AG09309 (cell line): ENCODE measurements at places on chromosomes 1 and 21.

DNA sequence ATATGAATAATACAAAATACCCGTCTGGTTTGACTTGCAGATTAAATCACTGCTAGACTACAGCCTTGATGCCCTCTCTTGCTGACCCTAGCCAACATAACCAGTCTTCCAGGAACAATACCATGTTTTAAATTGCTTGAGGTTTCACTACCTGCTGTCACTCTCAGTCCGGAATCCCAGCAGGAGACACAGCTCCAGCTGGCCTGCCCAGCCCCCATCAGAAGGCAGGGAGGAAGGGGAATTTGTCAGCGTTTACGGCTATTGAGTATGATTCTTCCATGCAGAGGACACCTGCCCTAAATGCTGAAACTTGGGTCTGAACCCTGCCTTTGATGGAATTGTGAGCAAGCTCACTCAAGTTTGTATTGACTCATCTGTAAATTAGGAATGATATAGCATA, 33.0 kb downstream of the ZNF496 start:
- DNase-seq, result no peak

GRCh38 chr1:231487019-231487418, 41.5 kb upstream of the TSNAX start:
- DNase-seq, result no peak

DNA sequence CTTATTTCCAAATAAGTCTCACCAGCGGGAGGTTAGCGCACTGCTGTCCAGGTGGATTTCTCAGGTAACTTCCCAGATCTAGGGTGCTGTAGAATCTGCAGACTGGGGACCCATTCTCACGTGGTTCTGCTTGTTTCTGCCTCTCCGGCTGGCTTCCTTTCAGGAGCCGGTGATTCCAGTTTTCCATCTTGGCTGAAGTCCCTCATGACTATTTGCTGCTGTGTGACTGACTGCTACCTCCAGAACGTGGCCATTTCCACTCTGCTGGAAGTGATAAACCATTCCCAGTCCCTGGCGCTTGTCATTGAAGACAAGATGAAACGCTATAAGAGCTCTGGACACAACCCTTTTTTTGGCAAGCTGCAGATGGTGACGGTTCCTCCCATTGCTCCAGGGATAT, 76.0 kb downstream of the DOP1B start:
- no peak for DNase-seq

- DNase-seq, result no peak
Measured at GRCh38 chr1:94092210-94092613, 28.7 kb downstream of the ABCA4 start.

- no peak for DNase-seq
Measured at GRCh38 chr1:231663211-231663792, 36.7 kb downstream of the DISC1 start.

GRCh38 chr1:47709019-47709871, 271.4 kb downstream of the FOXD2 start:
- DNase-seq, result no peak

DNA sequence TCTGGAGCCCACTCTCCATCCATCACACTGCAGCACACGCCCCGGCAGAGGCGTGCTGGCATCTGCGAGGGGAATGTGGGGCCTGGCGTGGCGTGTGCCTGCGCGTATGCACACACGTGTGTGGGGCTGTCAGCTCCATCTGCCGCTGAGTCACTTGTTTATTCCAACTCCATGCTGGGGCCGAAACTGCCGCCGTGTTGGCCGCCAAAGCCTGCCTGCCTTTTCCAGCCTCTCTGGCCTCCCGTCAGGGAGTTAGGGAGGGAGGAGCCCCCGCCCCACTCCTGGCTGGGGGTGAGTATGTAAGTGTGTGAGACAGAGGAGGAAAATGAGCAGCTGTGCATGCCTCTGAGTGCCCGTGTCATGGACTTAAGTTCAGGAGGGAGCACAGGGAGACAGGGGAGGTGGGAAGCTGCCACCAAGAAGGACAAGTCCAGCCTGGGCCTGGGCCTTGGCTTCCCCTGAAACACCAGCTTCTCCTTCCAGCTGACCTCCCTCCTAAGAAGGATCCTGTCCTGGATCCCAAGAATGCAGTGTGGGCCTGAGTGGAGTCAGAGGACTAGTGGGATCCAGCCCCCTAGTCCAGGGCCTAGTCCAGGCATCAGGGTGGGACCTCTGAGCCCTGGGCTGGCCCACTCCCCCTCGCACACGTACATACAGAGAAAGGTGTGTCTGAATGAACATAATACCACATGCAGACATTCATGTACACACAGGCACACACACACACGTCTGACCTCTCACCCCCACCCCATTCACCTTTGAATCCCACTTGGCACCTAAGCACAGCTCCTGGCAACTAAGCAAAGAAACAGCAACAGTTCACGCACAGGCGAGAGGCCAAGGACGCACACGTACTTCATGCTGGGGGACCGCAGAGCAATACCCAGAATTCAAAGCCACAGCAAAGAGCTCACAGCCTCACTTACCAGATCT, 24.7 kb downstream of the MEF2D start:
- peak; percentile 62 for DNase-seq

- DNase-seq, result no peak
Measured at GRCh38 chr1:17600321-17600720, 60.8 kb downstream of the ARHGEF10L start.

- no peak for DNase-seq
Measured at GRCh38 chr1:202266061-202266765, 72.6 kb downstream of the LGR6 start.

DNA sequence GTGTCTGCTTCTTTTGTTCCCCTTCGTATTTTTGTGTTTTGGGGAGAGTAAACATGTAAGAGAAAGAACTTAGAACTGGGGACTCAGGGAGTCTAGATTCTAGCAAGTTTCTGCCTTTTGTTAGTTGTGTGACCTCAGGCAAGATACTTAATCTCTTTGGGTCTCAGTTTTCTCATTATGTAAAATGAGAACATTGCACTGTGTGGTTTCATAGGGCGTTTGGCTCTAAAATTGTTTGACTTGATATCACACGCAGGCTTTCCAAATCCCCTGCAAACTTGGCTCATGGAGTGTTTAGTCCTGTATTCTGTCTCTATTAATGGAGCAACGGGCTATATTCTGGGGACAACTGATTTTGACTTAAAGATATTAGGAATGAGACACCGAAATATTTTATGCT, 57.7 kb downstream of the NTNG1 start:
- DNase-seq, result no peak

- DNase-seq, result no peak
Measured at GRCh38 chr1:230132758-230133157, 65.7 kb downstream of the GALNT2 start.

- peak; percentile 50 for DNase-seq
Measured at GRCh38 chr1:205711105-205712048, 31.1 kb upstream of the SLC45A3 start.

- DNase-seq, result no peak
Measured at GRCh38 chr1:211332830-211333229, 6.2 kb downstream of the TRAF5 start.

GRCh38 chr1:53892911-53893310, 1.1 kb upstream of the DIO1 start:
- no peak for DNase-seq

- DNase-seq, result no peak
Measured at GRCh38 chr1:54499360-54500106, 48.5 kb upstream of the ACOT11 start.

- DNase-seq, result no peak
Measured at GRCh38 chr1:88079036-88079435, 605.0 kb upstream of the PKN2 start.

- no peak for DNase-seq
Measured at GRCh38 chr1:226309398-226310244, 657 bp upstream of the LIN9 start.

- DNase-seq, result no peak
Measured at GRCh38 chr1:245748240-245748639, 593.5 kb downstream of the KIF26B start.

DNA sequence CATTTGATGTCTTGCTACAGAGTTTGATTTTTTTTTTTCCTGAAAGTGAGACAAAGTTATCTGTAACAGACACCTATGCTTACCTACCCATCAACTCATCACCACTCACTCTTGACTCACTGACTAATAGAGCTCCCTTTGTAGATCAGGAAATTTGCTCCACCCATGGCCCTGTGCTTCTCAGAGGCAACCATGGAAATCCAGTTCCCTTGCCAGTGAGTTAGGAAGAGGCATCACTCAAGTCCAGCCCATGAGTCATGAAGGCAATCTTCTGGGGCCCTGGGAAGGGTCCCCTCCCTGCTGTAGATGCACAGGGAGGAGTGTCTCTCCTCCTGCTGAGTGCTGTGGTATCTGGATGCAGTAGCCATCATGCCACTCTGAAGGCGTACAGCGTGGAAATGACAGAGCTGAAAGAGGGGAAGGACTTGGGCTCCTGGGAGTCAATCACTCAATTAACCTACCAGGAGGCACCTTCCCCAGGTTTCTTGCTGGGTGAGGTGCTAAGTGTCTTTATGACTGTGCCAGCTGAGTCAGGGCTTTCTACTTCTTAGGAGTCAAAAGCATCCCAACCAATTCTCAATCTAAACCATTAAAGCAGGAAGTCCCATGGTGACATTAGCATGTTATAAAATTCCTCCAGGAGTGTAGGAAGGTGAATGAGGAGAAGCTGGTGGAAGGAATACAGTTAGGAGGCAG, 56.1 kb downstream of the DNTTIP2 start:
- no peak for DNase-seq

DNA sequence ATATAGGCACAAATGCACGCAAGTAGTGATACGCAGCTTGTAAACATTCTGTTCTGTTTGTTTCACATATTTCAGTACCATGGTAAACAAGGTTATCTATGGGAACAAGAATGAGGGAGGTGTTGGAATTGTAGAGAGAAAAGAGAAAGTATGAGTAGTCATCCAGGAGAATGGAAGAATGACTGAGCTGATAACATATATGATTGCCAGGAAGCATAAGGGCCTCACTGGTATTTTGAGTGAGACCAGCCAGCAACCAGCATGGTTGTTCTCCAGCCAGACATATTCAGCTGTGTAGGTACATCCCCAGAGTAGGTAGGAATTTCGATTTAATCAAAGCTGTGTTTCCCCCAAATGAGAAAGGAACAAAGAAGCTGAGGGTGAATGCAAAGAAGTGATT, 58.9 kb upstream of the ARTN start:
- DNase-seq, result no peak

DNA sequence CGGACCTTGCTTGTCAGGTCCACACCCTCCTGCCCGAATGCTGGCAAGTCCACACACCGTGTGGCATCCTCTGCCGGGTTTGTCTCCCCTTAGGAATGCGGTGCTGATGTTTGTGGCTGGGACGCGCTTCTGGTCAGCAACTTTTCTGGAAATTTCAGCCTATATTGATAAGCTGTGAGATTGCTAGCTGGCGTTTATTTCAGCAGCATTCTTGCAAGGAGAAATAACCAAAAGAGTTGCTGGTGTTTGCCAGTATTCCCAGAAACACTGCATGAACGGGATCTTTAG, 601 bp downstream of the CEPT1 start:
- DNase-seq, result no peak

- DNase-seq, result no peak
Measured at GRCh38 chr1:232987774-232988140, 37.3 kb downstream of the NTPCR start.

- no peak for DNase-seq
Measured at GRCh38 chr1:245279346-245279745, 124.6 kb downstream of the KIF26B start.

DNA sequence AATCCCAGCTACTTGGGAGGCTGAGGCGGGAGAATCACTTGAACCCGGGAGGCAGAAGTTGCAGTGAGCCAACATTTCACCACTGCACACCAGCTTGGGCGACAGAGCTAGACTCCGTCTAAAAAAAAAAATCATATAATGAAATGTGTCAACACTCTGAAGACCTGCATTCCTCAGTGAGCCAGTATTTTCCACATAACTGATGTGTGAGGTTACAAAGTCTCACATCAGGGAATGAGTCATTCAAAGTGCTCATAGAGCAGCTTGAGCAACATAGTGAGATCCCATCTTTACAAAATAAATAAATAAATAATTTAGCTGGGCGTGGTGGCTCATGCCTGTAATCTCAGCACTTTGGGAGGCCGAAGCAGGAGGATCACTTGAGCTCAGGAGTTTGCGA, 65.5 kb downstream of the CASZ1 start:
- peak; percentile 70 for DNase-seq
